ENCODE measurements at places on chromosomes 1 and 21. TPM values are rescaled to one million over a fixed set of nuclear protein-coding genes. Genes with fewer than 3 reads are reported as not detected.

DNA sequence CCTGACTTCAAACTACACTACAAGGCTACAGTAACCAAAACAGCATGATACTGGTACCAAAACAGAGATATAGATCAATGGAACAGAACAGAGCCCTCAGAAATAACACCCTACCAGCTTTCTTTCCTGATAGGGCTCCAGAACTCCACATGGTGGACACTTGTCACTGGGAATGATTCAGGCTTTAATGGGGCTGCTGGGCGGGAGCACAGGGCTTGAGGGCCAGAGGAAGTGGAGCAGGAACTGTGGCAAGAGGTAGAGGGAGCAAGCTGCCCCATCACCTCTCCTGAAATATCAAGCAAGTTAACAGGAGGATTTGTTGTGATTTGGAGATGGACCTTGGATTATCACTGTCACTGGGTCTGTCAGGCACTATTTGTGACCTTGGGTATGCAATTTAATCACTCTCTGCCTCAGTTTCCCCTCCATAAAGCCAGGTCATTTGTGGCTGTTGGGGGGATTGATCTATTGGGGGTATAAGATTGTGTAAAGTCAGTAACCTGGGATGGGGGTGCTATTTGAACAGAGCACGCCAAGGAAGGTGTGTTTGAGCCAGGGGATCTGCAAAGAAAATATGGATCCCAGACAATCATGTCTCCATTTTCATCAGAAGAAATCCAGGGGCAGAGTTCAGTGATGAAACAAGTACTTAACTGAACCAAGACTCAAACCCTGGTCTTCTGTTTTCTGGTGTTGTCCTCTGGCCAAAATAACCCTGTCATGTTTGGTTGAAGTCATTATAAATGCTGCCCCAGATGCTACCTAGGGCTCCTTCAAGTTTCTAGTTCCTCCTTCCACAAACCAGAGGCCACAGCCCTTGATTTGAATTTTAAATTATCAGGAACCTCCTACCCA is 25.2 kb downstream of the ETS2 start:
- no peak for DNase-seq

- DNase-seq = no peak
These were observed 21.4 kb downstream of the TGFB2 start for GRCh38 chr1:218366322-218367052.

DNA sequence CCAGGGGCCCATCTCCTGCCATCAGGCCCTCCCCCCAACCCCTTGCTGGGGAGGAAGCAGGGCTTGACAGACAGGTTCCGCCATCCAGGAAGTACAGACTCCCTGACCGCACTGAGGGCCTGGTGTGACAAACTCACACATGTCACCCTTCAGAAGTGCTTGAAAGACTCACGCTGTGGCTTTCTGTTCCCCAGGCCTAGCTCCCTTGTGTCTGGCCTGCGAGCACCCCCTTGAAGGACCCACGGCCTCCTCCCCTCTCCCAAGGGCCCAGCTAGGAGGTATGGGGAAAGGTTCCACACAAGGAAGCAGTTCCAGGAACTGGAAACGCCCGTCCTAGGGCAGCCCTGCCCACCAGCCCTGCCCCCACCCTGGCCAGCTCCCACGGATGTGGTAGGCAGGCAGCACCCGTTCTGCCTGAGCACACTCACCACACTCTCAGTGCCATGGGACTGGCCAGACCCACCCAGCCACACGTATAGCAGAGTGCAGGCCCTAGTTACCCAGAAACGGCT is 26.7 kb downstream of the SLC2A1 start:
- peak; percentile 86 for DNase-seq

DNA sequence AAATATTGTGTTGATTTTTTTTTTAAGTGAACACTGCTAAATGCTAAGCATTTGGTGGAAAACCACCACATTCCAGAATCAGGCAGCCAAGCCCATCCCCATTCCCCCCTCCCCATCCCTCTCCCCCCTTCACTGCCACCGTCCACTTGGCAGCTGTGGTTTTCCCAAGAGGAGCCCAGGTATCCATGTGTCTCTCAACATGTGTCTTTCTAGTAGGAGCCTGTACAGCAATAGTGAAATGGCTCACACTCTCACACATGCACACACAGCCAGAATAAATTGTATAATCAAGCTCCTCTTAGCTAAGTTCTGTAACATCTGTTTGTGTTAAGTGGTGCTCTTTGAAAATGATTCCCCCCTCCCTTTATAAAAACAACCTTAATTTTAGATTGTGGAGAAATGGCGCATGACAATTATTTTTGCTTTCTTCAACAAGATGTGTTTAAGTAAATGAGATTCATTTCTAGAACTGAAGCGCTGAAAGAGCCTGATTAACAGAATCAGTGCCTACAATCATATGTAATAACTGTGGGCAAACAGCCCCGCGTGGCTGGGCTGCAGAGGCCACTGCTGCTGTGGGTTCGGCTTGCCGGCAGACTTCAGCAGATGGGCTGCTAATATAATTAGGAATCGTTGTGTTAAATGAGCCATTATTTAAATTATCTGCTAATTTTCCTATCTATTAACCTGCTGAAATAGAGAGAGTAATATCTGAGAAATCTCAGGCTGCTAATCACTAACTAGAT is 43.3 kb downstream of the BACE2 start:
- no peak for DNase-seq

DNA sequence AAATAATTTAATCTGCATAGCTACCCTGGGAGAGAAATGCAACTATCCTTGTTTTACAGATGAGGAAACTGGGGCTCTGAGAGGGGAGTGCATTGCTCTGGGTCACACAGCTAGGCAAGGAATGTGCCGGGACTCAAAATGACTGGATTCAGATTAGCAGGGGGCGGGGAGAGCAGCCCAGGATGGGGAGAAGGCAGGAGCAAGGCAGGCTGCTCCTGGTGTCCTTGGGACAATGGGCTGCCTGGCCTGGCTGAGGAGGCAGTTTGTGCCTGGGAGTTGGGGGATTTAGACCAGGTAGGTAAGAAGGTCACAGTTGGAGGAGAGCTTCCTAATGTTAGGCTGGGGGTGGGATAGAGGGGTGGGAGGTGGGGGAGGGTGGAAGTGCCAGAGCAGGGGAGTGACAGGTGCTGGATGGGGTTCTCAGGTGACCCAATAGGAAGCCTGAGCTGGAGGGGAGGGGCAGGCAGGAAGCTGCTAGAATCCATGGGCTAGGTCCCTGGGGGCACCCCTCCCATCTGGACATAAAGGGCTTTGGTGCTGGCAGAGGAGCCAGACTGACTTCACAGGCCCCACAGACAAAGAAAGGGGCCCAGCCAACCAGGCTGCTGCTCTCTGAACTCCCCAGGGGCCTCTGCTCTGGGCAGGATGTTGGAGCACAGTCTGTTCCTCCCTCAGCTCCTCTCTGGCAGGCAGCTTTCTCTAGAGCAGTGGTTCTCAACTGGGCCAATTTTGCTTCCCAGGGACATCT is 29.0 kb downstream of the TRIM62 start:
- DNase-seq = no peak

DNA sequence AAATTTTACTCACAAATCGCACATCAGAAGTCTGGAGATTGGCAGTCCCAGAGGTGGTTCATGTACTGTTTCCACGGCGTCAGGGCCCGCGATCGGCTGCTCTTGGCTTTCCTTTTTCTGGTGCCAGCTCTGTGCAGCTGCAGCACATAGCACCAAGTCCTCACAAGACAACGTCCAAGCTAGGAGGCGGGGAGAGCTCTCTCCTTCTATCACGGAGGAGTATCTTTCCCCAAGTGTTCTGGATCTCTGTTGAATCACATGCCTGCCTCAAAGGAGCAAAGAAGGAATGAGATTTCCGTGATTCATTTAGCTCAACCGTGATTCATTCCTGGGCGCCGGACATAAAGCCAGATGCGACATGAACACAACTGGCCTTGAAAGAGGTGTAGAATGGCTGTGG is 25.5 kb downstream of the MT1HL1 start:
- DNase-seq = no peak

GRCh38 chr1:44946725-44947062 is 39.7 kb downstream of the EIF2B3 start:
- DNase-seq = no peak

DNA sequence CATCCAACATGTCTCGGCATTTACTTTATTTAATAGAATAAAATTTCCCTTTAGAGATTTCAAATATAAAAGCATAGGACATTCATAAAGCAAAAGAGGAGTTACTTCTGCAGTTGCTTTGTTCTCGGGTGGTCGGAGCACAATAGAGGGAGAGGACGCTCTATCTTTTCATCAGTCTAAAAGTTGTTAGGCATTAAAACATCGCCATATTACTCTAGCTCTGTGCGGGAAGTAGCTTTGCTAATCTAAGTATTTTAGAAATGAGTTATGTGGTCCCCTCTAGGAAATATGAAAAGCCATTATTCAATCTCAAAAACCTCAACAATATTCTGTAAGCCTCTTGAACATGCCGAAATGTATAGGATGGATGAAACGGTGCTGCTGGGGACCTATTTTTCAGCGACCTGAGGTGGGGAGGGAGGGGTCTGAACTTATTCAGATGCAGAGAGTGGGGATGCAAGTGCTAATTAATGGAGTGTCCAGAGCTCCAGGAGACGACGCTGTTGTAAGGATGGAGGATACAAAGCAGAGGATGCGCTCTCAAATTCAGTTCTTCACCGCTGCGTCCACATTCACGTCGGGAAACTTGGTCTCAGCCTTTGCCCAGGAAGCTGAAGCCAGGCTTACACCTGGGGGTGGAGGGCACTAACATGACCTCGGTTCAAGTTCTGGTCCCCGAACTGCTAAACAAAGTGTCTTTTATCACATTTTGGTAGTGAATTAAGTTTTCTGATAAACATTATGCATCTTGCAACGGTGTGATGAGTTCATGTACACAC is 6.3 kb downstream of the CDKN2C start:
- no peak for DNase-seq

- DNase-seq = no peak
These were observed 6.2 kb downstream of the CSRP1 start for GRCh38 chr1:201500670-201501120.

- no peak for DNase-seq
These were observed 73.4 kb downstream of the CD2 start for GRCh38 chr1:116827607-116828105.

GRCh38 chr1:101365186-101365585 is 128.4 kb downstream of the S1PR1 start:
- DNase-seq = no peak

GRCh38 chr21:25323356-25323949 is 283.8 kb downstream of the MRPL39 start:
- DNase-seq = no peak

DNA sequence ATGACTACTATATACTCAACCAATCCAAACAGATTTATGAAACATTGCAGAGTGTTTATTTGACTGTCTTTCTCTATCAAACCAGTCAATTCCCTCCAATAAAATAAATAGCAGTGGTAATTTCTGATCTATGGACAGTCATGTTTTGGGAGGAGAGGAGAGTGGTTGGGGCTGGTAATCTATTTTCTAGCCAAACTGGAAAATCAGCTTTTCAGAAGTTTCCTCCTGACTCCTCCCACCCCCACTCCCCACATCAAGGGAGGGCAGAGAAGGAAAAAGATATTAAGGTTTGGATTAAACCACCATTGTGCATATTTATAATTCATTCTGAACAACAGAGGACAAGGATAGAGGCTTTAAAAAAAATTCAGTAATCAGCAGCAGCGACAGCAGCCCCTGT is 69.4 kb upstream of the SOX13 start:
- DNase-seq = no peak

- DNase-seq = no peak
These were observed 198.3 kb downstream of the DUSP10 start for GRCh38 chr1:221543529-221544120.

GRCh38 chr1:39639305-39640130 is at the start of gene HEYL:
Gene HEYL, minus strand, starts transcription at chr1:39639643. Its CDS starts 18 bp downstream, at chr1:39639625.
- DNase-seq = peak; percentile 79

GRCh38 chr21:34606051-34606450 is 8.9 kb downstream of the RCAN1 start:
- no peak for DNase-seq

DNA sequence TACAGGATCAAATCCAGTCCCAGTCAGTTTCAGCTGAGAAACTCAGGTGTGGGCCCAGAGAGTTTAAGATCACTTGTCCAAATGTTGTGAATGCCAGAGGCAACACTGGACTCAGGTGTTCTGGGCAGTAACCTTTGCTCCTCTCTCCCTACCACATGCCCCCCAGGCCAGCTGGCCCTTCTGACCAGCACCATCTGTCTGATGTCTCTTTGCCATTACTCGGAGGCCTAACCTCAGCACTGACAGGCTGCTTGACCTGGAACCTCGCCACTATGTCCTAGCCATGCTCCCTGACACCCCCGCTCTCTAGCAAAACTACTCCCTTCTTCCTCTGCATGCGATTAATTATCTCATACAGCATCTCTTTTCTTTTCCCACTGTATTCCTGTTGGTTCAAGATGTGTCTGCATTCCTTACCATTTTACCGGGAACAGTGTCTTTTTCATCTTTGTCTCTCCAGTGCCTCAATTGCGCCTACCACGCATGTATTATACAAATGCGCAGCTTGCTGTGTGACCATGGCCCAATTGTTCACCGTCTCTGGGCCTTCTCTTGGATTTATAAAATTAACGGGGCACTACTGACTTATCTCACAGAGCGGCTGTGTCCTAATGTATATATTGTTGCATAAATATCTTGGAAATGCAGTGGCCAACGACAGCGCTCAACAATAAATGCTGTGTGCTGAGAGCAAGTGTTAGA is 159.5 kb upstream of the IRF2BP2 start:
- no peak for DNase-seq

- DNase-seq = no peak
These were observed 836 bp downstream of the CDC7 start for GRCh38 chr1:91501523-91501851.

- DNase-seq = no peak
These were observed 112.5 kb upstream of the F3 start for GRCh38 chr1:94654031-94654430.

- no peak for DNase-seq
These were observed 526.9 kb downstream of the MATN1 start for GRCh38 chr1:30196457-30196856.

DNA sequence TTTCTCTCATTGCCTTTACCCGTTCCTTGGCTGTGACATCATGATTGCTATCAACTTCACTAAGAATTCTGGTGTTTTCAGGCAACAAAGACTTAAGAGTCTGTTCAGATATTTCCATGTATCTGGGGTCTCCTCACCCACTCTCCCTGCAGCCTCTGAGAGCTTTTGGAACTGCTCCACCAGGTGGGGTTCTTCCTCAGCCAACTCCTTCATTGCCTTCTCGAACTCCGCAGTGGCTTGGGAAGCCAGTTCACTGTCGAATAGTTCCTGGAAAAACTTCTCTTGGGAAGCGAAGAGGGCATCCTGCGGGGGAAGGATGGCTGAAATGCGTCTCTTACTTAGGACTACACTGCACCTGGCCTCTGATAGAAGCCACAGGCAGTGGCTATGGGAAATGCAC is 2.1 kb downstream of the PEX19 start:
- no peak for DNase-seq

- no peak for DNase-seq
These were observed 20.3 kb upstream of the RGS4 start for GRCh38 chr1:163048869-163049268.

Gene AIM2
- 3.0 TPM for total RNA-seq

Gene WNT9A
- total RNA-seq = 0.09 TPM

Gene TIAM1
- 23.7 TPM for total RNA-seq

Gene C4BPA
- total RNA-seq = not detected

Gene AK5
- total RNA-seq = 4.7 TPM

Gene TEDDM1
- not detected for total RNA-seq

Gene SLC25A34
- 2.7 TPM for total RNA-seq

Gene RGS16
- 1.4 TPM for total RNA-seq

Gene CD247
- total RNA-seq = 276 TPM

Gene CRYBG2
- total RNA-seq = 7.9 TPM

Gene RBP7
- total RNA-seq = 0.53 TPM

Gene SLC1A7
- total RNA-seq = not detected

All from activated naive CD8-positive, alpha-beta T cell treated with anti-CD3 and anti-CD28 coated beads, Interleukin-2, amount 10 ng/mL, durations not matched to agents 7 days and 5 days (primary cell).